ENCODE measurements at places on chromosomes 12 and 14.

- DNase-seq: peak; percentile 30
Measured at GRCh38 chr14:86038387-86039042, 508.6 kb downstream of the FLRT2 start.

DNA sequence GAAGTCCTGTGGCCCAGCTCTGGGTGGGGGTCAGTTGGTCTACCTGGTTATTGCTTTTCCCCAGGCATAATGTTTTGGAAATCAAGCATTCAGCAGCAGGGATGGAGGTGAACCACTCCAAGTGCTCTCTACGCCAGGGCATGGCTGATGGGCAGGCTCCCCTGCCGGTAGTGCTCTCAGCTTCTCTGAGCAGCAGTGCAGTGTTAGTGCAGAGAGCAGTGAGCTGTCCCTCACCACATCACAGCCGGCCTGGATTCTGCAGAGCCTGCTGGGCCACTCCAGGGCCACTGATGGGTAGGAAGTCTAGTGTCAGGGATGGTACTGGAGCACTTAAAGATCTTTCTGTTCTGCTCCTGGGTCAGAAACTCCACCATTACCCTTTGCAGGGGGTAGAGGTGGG is 151.1 kb downstream of the CALM1 start:
- DNase-seq: no peak

DNA sequence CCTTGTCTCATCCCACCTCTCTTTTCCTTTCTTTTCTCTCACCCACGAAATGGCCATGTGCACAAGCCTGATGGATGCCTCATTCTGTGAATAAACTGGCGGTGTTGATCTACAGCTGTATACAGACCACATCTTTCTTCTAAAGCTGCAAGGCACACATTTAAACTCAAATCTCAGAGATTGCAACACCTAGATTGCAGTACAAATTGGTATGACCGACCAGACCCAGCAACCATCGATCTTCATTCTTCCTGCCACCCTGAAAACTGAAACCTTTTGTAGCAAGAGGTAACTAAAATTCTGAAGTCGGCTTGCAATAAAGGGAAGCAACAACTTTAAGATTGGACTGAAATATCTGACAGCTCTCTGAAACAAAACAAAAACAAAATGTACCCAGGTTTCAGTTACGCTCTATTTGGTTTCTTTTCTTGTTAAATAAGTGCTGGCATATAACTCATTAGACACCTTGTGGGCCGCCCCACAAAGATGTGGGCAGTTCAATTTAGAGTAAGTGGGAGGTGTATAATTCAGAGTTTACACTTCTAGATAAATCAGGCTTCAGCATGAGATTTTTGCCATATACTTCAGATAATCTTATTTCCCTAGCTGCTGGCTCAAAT is 390.0 kb upstream of the NOVA1 start:
- DNase-seq: no peak

DNA sequence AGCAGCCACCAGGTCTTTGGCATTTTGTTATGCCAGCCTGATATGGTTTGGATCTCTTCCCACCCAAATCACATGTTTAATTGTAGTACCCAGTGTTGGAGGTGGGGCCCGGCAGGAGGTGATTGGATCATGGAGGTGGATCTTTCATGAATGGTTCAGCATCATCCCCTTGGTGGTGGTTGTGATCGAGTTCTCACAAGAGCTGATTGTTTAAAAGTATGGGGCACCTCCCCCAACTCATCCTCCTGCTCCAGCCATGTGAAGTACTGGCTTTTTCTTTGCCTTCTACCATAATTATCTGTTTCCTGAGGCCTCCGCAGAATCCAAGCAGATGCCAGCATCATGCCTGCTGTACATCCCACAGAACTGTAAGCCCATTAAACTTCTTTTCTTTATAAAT is 12.8 kb upstream of the PRKD1 start:
- no peak for DNase-seq

GRCh38 chr14:22400655-22401259 is 188.3 kb downstream of the DAD1 start:
- DNase-seq: no peak

GRCh38 chr12:6570264-6570887 is 2.3 kb upstream of the NOP2 start:
- DNase-seq: no peak

DNA sequence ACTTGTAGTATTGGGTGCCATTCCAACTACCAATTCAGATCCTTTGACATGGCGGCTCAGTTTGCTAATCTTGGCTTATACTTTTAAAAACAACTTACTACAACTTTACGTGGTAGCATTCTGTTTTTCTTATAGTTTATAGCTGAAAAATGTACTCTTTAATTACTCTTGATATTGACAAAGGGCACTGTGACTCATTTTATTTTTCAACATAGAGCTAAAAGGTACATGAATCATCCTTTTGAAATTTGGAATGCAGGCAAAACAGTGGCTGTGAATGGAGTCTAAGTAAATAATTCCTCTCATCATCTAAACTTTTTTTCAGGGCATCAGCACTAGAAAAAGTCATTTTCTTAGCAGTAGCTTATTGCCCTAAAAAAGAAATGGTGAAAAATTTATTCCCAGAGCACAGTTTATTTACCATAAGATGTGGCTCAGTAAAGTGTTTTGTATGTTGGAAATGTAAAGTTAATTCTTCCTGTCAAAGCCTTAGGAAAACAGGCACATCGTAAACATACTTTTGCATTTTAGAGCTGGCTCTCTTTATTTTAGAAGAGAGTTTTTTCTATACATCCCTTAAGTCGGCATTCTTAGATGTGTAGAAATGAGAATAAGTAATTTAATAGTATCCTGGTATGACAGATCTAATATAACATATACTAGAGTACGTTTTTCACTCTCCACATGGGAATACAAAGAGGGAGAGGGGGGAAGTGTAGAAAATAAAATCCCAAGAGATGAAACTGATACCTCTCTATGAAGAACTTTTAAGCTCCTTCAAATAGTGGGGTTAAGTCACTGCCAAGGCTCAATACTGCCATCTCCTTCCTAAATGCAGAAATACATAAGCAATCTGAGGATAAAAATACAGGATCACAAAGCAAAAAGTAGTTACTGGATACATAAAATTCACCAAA is 55.2 kb downstream of the SLC25A21 start:
- DNase-seq: no peak

GRCh38 chr14:60116181-60116580 is 24.5 kb downstream of the PCNX4 start:
- DNase-seq: no peak

All from globus pallidus (tissue), 1 donor.